Stimulated activated CD4-positive, alpha-beta T cell treated with anti-CD3 and anti-CD28 coated beads, Interleukin-15, amount 100 ng/mL, for 48 hours (primary cell): ENCODE measurements at places on chromosomes 5 and 9.

DNA sequence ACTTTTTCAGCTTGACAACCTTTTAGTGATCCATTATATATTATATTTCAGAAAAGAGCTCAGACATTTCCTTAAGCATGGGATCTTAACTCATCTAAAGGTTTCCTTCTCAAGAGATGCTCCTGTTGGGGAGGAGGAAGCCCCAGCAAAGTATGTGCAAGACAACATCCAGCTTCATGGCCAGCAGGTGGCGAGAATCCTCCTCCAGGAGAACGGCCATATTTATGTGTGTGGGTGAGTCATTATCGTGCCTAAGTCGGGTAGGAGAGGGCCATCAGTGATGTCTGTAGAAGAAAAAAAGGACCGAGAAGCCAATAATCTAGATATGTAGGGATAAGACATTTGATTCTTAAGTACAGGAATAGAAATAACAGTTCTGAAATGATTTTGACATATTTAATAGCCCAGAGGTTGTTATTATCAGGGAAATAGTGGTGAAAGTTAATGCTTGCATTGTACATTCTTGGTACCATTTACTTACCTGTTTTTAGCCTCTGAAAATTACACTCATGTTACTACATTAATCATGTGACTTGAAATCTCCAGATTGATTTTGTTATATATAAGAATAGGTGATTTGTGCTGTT is 28.2 kb downstream of the MTRR start:
- DNase-seq: no peak

GRCh38 chr9:124412228-124412575 is 3.0 kb downstream of the PSMB7 start:
- DNase-seq: no peak

GRCh38 chr5:113179156-113179555 is 202.6 kb downstream of the DCP2 start:
- DNase-seq: no peak

GRCh38 chr5:146653560-146653959 is 137.6 kb upstream of the GPR151 start:
- no peak for DNase-seq

- DNase-seq: no peak
Measured at GRCh38 chr5:97929383-97929782, 746.3 kb upstream of the RIOK2 start.

DNA sequence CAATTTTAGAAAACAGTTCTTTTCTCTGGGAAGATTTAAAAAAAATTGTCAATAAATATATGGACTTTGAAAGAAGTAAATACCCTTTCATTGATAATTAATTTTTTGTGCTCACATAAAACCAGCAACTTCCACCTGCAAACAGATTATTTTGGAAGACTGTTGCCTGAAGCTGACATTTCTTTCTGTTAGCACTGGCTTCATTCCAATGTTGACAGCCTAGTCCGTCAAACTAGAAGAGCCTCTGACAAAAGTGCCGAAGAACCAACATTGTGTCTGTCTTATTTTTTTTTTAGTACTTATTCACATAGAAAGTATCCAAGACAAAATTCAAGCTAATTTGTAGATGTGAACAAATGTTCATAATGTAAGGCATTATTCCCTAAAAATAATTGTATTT is 108.6 kb upstream of the TMEM161B start:
- DNase-seq: no peak

DNA sequence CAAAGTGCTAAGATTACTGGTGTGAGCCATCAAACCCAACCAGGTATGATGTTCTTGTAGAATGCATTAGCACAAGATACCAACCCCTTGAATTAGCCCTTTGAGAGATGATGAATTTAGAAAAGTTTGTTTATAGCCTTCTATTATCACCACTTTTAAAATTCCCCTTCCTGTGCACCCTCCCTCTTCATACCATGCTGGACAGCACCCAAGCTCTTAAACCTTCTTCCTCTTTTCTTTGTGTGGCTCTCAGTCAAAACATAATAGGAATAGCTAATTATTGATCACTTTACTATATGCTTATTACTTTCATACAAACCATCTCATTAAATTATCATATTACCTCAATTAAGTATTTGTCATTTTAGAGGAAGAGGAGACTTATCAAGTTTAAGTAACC is 87.6 kb upstream of the TMED7 start:
- no peak for DNase-seq
